ENCODE measurements at places on chromosomes 1 and 21.

DNA sequence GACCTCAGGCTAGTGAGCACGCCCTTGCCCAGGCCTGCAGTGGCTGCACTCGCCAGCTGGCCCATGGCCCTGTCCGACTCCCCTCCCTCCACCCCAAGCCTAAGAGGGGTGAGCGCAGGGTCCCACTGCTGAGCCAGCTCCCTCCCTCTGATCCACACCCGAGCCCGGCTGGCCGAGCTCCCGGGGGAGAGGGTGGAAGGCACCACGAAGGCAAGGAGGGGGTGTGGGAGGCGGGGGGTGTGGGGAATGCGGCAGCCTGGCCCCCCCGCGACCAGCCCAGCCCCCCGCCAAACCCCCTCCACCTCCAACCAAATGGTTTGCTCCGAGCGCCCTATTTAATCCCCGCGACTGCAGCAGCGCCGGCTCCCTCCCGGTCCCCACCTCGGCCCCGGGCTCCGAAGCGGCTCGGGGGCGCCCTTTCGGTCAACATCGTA is at the start of gene CADM3:
Gene CADM3, plus strand, starts transcription at position 362 of the 434 bp plus-strand sequence. CDS start 151 bp downstream, outside the sequence.
- DNase-seq, result no peak

DNA sequence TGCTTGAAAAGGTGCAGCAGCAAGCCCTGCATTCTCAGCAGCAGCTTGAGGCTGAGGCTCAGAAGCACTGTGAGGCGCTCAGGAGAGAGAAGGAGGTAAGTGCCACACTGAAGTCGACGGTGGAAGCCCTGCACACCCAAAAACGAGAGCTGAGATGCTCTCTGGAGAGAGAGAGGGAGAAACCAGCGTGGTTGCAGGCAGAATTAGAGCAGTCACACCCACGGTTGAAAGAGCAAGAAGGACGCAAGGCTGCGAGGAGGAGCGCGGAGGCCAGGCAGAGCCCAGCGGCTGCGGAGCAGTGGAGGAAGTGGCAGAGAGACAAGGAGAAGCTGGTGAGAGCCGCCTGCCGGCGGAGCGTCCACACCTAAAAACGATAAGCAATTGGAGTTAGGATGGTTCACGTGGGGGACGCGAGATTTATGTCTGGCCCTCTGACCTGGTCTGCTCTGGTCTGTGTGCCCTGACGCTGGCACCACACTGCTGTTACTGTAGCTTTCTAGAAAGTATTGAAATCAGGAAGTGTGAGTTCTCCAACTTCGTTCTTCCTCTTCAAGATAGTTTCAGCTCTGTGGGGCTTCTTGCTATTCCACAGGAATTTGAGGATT is 26.7 kb upstream of the DIP2A start:
- no peak for DNase-seq

DNA sequence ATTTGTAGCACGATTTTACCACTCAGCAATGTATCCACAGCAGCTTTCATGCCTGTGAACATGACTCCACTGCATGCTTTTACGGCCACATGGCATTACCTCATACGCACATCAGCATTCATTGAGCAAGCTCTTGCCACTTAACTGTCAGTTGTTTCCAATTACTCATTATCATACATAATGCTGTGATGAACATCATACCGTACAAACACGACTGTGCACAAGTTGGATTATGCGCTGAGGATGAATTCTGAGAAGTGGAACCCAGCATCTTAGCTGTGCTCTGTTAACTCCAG is 9.6 kb downstream of the UMODL1 start:
- no peak for DNase-seq

- DNase-seq, result no peak
Measured at GRCh38 chr1:31643976-31644559, 608 bp downstream of the PEF1 start.

- no peak for DNase-seq
Measured at GRCh38 chr21:15172963-15173362, 108.2 kb upstream of the NRIP1 start.

GRCh38 chr1:20348326-20348915 is 57.7 kb downstream of the VWA5B1 start:
- no peak for DNase-seq

DNA sequence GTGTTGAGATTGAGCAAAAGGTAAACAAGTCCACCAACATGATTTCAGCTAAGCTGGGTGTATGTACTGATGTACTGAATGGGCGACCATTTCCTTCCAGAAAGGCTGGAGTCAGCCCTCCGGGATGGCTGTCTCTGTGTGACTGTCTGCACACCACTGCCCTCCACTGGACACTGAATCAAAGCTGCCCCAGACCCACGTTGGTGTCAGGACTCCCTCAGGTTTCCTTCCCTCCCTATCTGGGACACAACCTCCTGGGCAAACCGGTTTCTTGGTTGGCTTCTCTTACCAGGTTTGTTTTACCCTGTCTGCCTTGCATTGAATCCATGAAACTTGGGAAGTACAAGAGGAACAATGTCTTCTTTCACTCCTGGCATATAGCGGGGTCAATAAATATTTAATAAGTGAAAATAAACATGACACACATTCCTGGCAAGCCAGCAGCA is 5.3 kb upstream of the SRP9 start:
- DNase-seq, result no peak

DNA sequence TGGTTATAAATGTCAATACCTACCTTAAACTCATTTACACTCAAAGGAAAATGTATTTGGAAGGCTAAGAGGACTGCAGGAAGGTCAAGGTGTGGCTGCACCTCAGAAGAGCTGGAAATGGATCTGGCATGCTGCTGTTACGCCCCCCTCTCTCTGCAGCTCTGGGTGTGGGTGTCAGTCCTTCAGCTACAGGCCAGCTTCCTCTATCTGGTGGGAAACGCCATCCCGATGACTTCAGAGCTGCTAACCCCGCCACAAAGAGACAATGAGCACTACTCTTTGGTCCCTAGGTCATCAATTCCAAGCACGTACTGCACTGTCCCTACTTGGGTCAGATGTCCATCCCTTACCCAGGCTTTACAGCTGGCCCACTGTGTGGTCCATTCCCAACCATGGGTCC is 74.2 kb downstream of the TEX35 start:
- no peak for DNase-seq

GRCh38 chr1:98677288-98677687 is 15.8 kb downstream of the SNX7 start:
- DNase-seq, result no peak

DNA sequence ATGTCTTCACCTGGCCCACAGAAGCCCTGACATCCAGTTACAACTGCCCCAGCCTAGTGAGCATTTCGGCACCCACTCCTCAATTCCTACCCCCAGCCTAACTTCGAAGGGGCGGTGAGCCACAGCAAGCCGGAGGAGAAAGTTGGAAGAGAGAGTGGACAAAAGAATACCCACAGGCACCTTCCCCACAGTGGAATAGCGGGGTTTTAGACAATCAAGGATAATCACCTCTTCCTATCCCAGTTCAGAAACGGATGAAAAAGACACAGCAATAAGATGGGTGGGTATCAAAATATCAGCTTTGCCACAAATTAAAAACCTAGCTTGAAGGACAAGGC is 1.3 kb upstream of the LSS start:
- no peak for DNase-seq

All from activated naive CD4-positive, alpha-beta T cell treated with Interleukin-2 at 50 U/mL for 16 hours (primary cell).